ENCODE measurements at places on chromosomes 1 and 21. TPM values are rescaled to one million over a fixed set of nuclear protein-coding genes. Genes with fewer than 3 reads are reported as not detected.

GRCh38 chr1:239739375-239739774 is 352.3 kb upstream of the FMN2 start:
- DNase-seq, result no peak

NKAIN1 gene
- polyA plus RNA-seq, result 0.09 TPM

DNA sequence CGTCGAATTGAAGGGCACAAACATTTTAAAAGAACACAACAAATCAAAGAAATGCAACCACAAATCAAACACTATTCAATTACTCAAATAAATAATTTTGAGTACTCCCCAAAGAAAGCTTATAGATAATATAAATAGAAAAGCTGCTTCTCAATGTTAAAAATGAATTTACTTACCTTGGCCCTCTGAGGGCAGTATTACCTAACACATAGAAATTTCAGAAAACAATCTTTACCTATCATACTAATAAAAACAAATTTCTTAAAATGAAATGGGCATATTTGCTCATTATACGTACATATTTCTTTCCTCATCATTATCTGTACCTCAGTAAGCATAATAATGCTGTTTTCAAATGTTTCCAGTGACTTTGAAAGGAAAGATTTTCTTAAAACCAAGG is 141.8 kb downstream of the AKT3 start:
- DNase-seq, result no peak

C1orf87 gene
- not detected for polyA plus RNA-seq
